Natural killer cell treated with Interleukin-12 subunit alpha and Interleukin-12 subunit beta and Interleukin-15 and Interleukin-18, amount 100 ng/mL, for 72 hours (primary cell): ENCODE measurements at places on chromosomes 2 and 18.
A peak's percentile ranks its signal among the peaks of the same experiment; 100 is the strongest.

- no peak for DNase-seq
These were observed 1130.3 kb downstream of the DPP10 start for GRCh38 chr2:115572746-115573145.

- no peak for DNase-seq
These were observed 77.5 kb downstream of the TFCP2L1 start for GRCh38 chr2:121207494-121207893.

DNA sequence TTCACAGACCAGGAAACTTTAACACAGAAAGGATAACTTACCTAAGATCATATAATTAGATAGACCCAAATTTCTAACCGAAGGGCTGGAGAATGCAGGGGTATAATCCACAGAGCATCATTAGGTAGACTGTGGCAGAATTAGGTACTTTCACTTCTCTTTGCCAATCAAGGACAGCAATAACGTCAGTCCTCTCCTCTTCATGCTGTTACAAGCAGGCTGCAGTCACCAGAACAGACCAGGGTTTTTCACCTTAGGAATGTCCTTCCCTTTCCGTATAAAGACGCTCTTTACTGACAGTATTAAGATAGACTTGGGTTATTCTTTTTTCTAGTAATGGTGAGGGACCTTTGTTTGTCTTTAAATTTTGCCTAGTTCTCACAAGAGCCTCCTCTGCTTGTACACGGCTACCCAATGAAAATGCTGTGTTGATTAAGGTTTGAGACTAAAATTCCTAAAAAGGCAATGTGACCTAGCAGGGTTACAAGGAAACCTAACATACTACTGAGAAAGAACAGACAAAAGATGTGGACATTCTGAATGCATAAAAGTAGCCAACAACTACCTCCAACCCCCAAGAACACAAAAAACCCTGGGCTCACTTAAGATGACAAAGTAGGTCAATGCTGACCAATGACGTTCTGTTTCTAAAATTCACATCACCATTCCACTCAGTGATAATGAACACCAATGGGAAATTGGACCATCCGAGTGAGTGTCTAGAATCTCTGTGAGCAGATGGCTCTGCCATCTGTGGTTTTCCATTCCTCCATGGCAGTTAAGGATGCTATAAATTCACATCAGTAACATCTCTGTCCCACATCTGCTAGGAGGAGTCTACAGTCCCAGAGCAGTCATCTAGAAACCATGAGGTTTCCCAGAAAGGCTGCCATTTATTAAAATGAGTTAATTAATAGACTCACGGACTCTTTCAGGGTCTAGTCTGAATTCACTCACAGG is 2.1 kb downstream of the PDIA6 start:
- DNase-seq = no peak

DNA sequence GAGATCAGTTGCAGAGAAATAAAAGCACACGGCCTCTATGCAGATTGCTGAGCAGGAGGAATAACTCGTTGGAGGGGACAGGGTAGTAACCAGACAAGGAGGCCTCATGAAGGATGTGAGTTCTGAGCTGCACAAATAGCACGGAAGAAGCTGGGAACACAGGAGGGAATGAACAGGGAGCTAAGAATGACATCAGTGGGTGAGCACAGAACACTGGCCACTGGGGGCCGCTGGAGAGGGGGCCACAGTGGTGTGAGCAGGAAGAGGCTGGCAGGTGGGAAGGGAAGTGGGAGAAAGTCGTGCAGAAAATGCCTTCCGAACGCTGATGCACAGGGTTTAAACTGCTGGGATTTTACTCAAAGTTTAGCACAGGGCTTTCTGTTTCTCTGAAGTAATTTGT is 61.0 kb downstream of the ZAP70 start:
- no peak for DNase-seq

DNA sequence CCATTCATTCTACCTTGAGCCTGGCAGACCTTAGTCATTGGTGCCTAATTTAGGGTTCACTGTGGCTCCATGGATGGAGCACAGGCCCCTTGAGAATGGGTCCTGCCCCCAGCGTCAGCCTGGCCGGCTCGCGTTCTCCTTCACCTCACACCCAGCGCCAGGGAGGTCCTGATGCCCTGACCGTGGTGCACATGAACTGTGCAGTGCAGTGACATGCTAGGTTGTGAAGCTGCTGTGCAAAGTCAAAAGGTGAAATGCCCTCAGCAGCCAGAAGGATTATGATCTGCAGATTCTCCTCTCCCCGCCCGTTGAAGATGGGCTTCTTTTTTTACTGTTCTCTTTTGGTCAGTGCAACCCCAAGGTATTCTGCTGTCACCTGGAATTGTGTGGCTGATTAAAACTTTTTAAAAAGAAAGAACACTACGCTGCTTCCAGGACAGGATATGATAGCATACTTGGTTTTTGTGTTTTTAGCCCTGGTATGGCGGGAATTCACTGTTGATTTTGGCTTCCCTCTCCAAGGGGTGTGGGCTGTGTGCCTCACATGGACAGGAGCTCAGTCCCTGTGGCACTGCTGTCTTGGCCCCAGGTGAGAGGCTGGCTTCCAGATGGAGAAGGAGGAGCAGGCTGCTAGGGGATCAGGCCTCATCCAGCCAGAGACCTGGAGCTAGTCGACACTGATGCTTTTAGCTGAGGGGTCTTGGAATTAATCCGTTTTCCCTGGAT is 49.4 kb upstream of the MCFD2 start:
- no peak for DNase-seq

- no peak for DNase-seq
These were observed 27.7 kb downstream of the LAMA3 start for GRCh38 chr18:23716966-23717365.

DNA sequence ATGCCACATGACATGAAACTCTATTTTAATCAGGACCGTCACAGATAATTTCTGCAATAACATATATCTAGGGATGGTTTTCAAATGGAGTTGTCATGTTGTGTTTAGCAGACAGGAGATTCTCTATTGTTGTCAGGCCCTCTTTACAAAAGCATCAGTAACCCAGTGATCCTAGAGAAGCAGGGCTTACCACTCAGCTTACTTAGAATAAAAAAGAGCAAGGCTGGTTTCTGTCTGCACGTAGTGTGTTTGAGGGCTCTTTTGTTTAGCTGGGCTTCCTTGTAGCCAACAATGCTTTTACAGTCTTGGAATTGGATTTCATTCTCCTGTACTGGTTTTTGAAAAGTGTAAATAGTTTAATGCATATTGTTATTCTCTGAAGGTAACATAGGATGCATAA is 210.5 kb upstream of the NRP2 start:
- DNase-seq = no peak

- DNase-seq = no peak
These were observed 425.5 kb upstream of the CDH2 start for GRCh38 chr18:28602391-28602790.

DNA sequence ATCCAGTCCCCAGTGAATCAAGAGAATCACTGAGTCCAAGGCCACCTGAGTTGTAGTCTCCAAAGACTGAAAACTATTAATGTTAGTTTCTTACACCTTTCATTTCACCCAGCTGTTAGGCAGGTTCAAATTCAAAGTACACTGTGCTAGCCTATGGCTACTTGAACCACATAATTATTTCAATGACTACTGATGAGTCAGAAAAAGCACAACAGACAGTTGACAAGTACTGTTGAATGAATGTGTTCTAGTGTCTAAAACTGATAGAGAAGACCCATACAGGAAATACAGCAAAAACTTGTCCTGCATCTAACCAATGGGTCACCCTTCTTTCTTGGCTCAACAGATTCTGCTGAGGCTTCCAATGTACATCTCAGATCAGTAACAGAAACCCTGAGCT is 160.9 kb downstream of the MYO5B start:
- DNase-seq = no peak

- peak; percentile 78 for DNase-seq
These were observed 18.7 kb upstream of the DUSP2 start for GRCh38 chr2:96163768-96164429.

- DNase-seq = no peak
These were observed 210.6 kb downstream of the CAMKMT start for GRCh38 chr2:44572196-44572900.

GRCh38 chr2:111046670-111047069 is 74.0 kb upstream of the BCL2L11 start:
- no peak for DNase-seq

GRCh38 chr2:224780106-224780505 is 63.9 kb upstream of the CCDC195 start:
- no peak for DNase-seq

- no peak for DNase-seq
These were observed 866 bp downstream of the CRIM1 start for GRCh38 chr2:36356298-36356989.

- DNase-seq = no peak
These were observed at the start of gene RAB17 for GRCh38 chr2:237590272-237591140. TSS of gene RAB17 (minus strand) at chr2:237590734. CDS start at chr2:237586154, 4,580 bp downstream.

DNA sequence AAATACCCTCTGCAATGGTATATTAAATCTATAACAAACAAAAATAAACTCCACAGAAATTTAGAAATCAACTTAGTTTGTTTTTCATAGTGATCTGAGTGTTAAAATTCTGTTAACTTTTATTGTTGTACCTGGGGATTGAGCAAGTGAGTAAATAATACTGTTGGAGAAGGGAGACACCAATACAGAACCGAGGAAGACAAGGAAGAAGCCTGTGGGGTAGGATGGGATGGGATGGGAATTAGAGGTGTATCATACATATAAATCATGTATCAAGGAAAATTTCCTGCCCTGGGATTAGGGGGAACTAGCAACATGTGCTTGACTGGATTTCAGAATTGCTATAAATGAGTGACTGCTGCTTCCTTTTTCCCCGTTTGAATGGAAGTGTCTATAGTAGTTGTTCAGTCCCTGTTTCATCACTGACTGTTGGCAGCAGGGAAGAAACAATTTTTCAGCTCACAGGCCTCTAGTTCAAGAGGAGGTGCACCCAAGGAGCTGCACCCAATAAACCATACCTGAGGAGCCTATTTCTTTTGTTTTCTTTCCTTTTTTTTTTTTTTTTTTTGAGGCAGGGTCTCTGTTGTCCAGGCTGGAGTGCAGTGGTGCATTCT is 53.1 kb downstream of the SP110 start:
- no peak for DNase-seq
